Psoas muscle (tissue), 8 donors: ENCODE measurements at places on chromosomes 12 and 14. TPM values are rescaled to one million over a fixed set of nuclear protein-coding genes. Genes with fewer than 3 reads are reported as not detected.

GRCh38 chr12:108345716-108346633 is 6.9 kb upstream of the CMKLR1 start:
- peak; percentile 23 for DNase-seq

DNA sequence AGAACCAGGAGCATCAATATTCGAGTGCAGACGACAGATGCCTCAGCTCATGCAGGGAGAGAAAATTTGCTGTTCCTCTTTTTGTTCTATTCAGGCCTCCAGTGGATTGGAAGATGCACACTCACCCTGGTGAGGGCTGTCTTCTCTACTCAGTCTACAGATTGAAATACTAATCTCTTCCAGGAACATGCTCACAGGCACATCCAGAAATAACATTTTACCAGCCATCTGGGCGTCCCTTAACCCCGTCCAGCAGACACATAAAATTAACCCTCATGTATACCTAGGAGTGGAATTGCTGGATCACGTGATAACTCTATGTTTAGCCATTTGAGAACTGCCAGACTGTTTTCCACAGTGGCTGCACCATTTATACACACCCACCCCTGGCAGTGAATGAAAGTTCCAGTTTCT is 4.5 kb upstream of the OAS2 start:
- no peak for DNase-seq

GRCh38 chr12:99388671-99389195 is 258.8 kb upstream of the GARIN6 start:
- DNase-seq, result no peak

DNA sequence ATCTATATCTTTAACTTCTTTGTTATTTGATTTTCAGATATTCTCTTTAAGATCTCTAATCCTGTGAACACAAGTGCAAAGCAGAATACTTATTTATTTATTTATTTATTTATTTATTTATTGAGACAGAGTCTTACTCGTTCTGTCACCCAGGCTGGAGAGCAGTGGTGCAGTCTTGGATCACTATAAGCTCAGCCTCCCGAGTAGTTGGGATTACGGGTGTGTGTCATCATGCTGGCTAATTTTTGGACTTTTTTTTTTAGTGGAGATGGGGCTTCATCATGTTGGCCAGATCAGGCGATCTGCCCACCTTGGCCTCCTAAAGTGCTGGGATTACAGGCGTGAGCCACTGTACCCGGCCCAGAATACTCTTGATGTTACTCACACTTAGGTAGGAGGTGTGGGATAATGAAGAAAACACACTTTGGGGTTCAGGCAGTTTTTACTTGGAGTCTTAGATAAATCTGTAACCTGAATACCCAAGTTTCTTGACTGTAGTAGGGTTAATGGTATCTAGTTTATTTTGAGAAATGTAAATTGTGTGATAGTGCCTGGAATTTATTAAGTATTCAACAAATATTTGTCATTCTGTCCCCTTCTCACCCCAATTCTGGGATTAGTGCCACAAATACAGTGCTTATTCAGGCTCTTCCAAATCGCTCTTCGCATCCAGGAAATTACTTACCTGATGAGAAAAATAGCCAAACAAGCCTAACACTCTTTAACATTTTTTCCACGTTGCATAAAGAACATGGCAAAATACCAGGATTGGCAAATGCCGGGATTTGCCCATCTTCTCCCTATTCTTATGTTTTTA is 33.0 kb downstream of the METAP2 start:
- DNase-seq, result no peak

DNA sequence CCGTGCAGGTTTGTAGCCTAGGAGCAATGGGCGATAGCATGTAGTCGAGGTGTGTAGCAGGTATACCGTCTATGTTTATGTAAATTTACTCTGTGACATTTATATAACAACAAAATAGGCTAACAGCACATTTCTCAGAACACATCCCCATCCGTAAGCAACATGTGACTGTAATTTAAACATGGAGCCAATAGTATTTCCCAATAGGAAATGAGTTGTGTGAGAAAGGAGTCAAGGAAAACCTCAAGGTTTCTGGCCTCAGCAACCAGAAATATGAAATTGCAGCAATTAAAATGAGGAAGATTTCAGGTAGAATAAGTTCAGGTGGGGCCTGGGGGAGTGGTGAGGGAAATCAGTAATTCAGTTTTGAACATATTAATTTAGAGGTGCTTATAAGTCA is 136.0 kb downstream of the MSRB3 start:
- no peak for DNase-seq

TAS2R7 gene
- not detected for total RNA-seq

PXN gene
- total RNA-seq, result 67.6 TPM
